ENCODE measurements at places on chromosomes 3 and 15.

DNA sequence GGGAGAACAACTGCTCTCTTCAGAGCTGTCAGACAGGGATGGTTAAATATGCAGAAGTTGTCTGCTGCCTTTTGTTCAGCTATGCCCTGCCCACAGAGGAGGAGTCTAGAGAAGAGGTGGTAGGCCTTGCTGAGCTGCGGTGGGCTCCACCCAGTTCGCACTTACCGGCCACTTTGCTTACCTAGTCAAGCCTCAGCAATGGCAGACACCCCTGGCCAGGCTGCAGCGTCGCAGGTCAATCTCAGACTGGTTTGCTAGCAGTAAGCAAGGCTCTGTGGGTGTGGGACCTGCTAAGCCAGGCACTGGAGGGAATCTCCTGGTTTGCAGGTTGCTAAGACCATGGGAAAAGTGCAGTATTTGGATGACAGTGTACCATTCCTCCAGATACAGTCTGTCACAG, 12.3 kb upstream of the TMEM45A start:
- no peak for DNase-seq

GRCh38 chr3:154170300-154170699, 49.1 kb downstream of the ARHGEF26 start:
- no peak for DNase-seq

GRCh38 chr3:191329654-191330529, at the start of gene UTS2B:
UTS2B (minus strand) TSS chr3:191330526; CDS start chr3:191282189, 48,337 bp downstream.
- DNase-seq: peak; percentile 32

DNA sequence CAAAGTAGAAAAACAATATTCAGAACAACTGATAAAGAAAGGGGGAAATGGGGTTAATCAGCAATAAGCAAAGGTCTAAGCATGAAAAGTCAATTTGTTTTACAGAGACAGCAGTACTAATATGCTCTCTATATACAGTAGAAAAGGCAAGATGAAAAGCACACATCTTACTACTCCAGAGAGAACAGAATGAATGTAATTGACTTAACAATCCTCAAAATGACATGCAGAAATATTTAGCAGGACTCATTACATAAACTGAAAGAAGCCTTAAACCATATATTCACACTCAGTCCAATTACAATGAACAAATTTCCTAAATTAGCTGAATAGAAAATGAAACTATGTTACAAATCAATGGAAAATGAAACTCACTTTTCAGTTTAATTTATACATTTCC, 319.8 kb downstream of the SUCLG2 start:
- DNase-seq: no peak

DNA sequence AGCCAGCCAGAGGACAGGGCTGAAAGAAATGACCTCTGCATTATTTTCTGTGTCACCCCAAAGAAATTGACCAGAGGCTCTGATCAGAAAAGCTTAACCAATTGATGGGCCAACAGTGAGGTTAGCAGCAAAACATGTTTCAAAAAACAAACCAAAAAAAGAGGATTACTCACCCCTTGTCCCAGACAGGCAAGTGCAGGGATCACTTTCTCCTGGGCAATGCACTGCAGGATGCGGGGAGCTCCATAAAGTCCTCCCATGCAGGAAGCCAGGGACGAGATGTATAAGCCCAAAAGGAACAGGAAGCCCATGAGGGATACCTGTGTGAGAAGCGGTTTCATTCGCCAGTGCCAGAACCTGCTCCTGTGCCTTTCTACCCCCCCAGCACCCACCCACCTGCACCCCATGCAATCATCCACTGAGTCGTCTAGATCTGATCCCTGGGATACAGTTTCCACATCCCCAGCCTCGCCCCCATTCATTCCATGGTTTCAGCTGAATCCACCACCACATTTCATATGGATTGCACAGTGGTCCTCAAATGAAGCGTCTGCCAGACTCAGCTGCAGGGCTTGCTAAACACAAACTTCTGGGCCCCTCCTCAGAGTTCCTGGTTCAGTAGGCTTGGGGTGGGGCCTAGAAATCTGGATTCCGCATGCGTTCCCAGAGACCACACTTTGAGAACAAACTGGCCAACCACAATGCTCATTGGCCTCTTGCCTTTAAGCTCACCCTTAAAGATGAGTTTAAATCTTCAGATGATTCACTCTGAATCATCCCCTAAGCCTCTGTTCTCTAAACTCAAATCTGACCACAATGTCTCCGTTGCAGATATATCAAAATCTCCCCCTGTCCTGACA, 54.4 kb upstream of the HEG1 start:
- DNase-seq: peak; percentile 92

DNA sequence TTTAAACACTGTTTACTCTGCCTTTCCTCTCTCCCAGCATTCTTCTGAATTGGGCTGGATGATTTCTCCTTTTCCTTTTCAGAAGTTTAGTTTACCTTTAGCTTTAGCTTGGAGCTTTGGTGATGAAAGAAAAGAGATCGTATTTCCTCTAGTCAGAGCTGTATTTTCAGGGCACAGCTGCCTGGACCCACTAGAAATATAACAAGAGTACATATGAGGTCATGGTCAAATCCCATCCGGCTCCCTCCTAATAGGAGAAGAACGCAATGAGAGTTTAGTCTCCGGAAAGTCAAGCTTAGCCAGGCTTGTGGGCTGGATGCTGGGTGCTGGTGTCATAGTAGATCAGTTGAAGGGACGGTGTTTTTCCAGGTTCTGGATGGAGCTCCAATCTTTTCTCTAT, 177.1 kb upstream of the PFN2 start:
- DNase-seq: no peak

DNA sequence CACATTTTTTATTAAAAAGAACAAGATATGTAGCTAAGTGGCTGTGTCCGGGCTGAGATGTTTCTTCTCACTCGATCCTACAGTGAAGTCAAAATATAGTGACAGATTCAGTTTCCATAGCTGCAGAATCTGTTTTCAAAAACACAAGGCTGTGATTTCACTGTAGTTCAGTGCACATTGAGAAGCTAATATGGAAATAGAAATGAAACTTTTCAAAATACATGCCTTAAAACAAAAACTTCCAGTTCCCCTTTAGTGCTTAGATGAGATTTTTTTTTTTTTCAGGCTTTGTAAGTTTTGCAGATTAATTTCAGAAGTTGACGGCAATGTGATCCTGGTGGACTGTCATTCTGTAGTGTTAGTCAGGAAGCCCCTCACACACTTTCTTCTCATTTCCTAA, 23.8 kb upstream of the TRAK1 start:
- peak; percentile 66 for DNase-seq

DNA sequence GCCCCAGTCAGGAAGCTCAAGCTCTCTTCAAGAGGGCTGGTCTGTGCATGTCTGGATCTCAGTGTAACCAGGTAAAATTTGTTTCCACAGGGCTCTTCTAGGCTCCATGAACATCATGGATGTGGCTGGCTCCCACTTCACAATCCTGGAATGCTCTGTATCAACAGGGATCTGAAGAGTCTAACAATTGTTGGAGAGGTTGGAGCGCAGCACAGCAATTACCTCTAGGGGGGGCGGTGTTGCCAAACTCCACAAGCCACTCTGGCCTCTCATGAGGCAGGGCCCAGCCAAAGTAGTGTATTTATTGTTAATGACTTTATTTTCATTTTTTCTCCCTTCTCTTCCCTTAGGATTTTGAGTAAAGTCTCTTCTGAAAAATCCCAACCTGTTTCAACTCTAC, 6.1 kb upstream of the EIF2B5 start:
- DNase-seq: no peak

GRCh38 chr3:128274837-128275236, 121.6 kb downstream of the EEFSEC start:
- DNase-seq: no peak

GRCh38 chr3:24401090-24401810, 93.4 kb downstream of the THRB start:
- DNase-seq: no peak

DNA sequence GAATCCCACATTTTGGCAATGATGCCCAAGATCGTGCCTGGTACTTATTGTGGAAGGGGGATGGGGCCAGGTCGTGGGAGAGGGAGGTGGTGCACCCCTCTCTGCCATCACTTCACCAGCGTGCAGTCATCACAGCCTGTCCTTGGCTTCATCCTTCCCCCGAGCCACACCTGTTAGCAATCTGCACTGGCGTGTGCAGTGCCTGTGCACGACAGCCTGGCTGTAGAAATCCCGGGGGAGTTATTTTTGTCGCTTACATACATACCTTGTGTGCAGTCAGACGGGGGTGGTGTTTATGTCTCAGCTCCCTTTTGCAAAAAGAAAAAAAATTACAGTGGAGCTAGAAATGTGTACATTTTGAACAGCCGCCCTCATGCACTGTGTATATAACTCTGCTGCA, 216.0 kb downstream of the TLE3 start:
- no peak for DNase-seq

DNA sequence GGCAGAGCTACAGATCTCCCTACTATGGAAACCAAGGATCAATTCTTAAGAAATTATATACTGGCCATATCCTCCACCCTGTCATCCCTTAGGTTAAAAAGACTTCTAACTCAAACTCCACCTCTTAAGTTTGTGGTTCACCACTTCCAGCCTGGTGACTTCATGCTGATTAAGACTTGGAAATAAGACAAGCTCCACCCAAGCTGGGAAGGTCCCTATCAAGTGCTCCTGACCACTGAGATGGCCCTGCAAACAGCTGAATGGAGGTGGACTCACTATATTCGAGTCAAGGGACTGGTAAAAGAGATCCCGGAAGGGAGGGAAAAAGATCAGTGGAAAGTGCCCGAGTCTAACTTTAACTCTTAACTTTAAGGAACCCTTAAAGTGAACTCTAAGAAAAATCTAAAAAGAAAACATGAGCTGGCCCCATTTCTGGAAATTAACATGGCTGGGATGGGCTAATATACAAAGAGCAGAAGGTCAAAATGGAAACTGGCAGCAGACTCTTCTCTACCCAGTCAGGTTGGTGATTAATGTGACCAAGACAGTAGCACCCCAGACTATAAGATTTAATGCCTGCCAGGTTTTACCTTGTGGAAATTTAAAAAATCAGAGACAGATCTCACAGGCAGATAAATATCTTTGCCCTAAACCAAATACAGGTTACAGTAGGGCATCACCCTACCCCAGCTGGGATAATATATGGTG, 43.9 kb downstream of the PPCDC start:
- no peak for DNase-seq

GRCh38 chr3:76873532-76874242, 166.2 kb upstream of the ROBO2 start:
- DNase-seq: no peak

DNA sequence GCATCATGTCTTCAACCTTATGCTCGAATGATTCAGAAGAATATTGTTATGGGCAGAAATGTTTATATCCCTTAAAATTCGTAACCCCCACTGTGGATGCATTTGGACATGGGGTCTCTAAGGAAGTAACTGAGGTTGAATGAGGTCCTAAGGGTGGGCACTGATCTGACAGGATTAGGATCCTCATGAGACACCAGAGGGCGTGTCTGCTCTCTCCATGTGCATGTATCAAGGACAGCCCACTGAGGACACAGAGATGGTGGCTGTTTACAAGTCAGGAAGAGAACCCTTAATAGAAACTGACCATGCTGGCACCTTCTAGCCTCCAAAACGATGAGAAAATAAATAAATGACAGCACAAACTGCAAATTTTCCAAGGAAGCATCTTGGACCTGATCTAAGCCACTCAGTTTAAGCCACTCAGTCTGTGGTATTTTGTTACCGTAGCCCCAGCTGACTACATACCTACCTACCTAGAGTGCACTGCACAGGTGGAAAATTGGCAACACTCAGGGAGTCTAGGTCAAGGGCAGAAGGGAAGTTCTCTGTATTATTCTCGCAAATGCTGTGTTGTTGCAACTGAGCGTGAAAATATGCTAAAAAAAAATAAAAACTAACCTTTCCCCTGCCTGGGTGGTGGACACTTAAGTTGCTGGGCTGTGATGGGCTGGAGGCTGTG, 126.6 kb downstream of the TJP1 start:
- DNase-seq: no peak

GRCh38 chr15:97692301-97693015, 268.0 kb upstream of the ARRDC4 start:
- no peak for DNase-seq

DNA sequence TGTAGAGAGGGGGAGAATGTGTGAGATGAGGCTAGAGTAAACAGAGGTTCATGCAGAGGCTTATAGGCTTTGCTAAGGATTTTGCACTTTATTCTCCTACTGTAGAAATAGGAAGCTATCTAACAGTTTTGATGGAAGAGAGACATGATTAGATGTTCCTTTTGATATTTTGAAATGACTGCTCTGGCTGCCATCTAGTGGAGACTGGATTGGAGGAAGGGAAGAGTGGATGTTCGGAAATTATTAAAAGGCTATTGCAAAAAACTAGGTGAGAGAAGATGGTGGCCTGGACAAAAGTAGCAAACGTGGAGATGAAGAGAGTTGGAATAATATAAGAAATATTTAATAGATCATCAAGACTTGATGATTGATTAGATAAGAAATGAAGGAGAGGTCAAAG, 42.2 kb downstream of the SYN2 start:
- no peak for DNase-seq

GRCh38 chr15:78909791-78910228, 35.0 kb downstream of the CTSH start:
- no peak for DNase-seq

GRCh38 chr3:152496716-152497115, 228.0 kb downstream of the MBNL1 start:
- no peak for DNase-seq

GRCh38 chr3:158463556-158463955, 107.4 kb upstream of the MLF1 start:
- no peak for DNase-seq

DNA sequence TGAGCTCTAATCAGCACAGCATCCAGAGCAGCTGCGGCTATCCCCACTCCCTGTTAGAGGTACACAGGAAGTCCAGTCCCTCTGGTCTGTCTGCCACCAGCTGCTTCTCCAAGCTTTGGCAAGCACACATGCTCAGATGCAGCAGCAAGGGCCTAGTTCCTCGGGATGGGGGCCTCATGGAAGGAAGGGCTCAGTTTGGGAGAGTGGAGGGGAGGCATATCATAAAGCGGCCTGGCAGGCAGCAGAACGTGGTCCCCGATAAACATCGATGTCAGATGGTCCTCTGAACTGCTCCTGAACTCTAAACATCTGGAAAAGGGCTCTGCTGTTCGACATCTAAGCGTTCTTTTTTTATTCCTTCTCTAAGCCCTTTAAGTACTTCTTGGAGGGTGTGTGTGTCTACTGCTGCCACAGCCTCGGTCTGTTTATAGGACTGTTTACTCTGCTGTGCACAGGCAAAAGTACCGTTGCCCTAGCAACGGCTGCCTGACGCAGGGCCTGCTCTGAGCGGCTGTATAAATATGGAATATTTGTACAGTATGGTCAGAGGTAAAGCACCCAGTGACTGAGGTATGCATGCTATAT, 74.6 kb downstream of the PRICKLE2 start:
- DNase-seq: peak; percentile 72

DNA sequence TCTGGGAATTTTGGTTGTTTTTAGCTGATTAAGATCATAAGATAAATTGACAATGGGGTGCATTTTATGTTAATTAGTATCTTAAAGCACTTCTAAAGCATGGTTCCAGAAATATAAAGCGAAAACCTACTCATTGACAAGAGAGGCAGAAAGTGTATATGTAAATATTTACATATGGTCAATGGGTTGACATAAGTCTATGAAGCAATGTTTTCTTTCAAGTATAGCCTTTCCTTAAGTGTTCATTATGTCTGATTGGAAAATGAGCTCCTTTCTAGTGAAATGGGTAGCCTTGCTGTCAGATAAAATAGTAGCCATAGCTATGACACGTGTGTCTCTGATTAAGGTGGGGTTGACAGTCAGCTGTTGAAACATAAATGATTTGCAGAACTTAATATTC, 365.2 kb upstream of the AGTR1 start:
- no peak for DNase-seq

GRCh38 chr3:169402672-169403360, 260.7 kb downstream of the MECOM start:
- no peak for DNase-seq
